ENCODE measurements at places on chromosomes 4 and X.

DNA sequence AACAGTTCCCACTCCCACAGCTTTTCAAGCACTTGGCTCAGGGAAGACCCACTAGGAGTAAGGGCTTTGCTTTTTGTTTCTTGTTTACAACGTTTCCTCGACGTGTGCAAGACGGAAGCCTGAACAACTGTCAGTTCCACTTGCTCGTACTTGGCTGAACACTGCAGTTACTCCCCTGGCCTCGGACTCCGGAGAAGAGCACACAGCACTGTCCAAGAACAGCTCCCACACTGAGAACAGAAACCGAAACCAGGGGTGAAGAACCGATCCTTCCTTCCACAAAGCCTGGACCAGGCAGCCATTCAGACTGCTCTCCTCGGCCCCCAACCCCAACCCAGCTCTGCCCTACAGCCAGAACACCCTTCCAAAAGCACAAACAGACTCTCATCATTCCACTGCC is 25.5 kb downstream of the IRF2 start:
- DNase-seq: peak; percentile 14

- no peak for DNase-seq
Observed at GRCh38 chr4:108884596-108884995, 121.7 kb upstream of the ETNPPL start.

DNA sequence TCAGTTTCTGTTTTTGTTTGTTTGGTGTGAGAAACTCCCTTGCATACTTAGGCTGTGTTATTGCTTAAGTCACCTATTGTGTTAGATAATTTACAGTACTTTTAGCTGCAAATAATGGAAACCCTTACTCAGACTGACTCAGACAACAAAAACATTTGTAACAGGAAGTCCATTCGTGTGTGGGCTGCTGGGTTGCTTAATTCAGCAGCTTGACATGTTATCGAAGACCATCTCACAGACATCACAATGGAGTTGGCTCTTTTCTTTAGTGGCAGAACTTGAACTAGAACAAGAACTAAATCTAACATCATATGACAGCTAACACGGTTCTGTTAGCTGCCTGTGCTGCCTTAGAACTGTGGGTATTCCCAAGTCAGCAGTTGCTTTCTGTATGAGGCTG is 9.9 kb upstream of the GABRE start:
- peak; percentile 78 for DNase-seq

GRCh38 chr4:159564615-159565014 is 461.7 kb downstream of the RAPGEF2 start:
- no peak for DNase-seq

DNA sequence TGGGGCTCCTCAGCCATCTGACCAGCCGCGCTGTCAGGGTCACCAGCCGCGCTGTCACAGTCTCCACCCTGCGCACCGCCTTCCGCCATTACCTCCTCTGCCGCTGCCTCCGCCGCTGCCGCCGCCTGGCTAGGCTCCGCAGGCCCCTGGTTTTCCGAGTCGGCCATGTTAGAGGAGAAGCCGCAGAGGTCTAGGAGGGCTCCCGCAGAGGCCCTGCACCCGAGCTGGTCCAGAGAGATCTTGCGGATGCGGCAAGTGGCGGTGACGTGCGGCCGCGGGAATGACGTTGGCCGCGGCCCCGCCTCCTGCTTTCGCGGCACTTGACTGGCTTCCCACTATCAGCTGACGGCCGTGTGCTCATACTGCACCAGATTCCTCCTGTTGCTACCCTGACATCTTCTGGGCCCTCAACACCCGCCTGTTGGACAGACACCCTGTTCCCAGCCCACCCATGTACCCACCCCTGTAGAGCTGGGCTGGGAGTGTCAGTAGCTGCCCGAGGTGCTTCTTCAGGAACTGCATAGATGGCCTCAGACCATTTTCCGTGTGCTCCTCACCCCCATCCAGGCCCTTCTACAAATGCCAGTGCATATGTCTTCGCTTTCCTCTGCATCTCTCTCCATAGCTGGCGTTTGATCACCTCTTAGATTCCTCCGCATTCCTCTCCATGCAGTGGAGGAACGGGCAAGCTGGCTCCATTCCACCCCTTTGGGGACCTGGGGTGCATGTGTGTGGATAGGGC is at the start of gene NAP1L5:
Gene NAP1L5, minus strand, starts transcription at position 242 of the 742 bp plus-strand sequence. Its CDS starts 75 bp downstream, at position 167.
- peak; percentile 55 for DNase-seq

DNA sequence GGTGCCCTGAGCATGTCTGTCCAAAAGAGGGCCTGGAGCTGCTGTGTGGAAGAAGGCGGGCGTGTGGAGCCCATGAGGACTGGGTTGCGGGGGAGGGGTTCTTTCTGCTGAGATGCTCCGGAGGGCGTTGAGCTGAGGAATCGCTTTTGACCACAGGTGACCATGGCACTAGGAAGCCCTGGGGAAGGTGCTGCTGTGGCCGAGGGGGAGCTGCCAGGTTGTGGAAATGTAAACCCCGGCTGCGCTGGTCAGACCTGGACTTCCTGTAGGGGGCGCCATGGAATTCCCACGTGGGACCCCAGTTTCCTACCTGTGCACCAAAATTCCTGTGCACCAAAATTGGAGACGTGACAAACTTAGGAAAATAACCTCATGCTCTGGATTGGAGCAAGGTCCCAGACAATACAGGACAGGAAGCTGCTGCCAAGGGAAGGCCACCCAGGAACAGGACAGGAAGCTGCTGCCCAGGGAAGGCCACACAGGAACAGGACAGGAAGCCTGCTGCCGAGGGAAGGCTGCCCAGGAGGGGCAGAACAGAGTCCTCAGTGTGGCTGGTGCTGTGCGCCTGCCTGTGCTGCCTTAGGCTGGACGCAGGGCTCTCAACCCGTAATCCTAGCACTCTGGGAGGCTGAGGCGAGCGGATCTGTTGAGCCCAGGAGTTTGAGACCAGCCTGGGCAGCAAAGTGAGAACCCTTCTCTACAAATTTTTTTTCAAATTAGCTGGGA is 28.4 kb upstream of the UVSSA start:
- DNase-seq: no peak

GRCh38 chr4:6746721-6747293 is 30.8 kb downstream of the BLOC1S4 start:
- no peak for DNase-seq

- no peak for DNase-seq
Observed at GRCh38 chrX:15856636-15857035, 2.0 kb upstream of the AP1S2 start.

DNA sequence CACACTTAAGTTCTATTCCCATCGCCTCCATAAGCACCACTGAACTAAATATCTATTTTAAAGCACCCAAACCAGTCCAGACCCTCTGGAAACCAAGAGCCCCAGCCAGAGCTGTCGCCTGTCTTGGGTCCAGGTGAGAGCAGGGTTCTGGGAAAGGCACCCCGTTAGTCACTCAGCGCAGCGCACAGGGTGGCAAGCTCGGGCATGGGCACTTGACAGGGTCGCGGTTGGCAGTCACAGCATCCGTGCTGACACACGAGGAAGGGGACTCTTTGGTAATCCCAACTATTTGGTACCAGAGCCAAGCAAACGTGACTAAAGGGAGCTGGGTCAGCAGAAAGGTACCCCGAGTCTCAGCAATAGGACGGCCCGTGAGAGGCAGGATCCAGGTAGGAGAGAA is 24.3 kb upstream of the ETNPPL start:
- no peak for DNase-seq

- no peak for DNase-seq
Observed at GRCh38 chr4:152301381-152301780, 234.5 kb downstream of the FBXW7 start.

DNA sequence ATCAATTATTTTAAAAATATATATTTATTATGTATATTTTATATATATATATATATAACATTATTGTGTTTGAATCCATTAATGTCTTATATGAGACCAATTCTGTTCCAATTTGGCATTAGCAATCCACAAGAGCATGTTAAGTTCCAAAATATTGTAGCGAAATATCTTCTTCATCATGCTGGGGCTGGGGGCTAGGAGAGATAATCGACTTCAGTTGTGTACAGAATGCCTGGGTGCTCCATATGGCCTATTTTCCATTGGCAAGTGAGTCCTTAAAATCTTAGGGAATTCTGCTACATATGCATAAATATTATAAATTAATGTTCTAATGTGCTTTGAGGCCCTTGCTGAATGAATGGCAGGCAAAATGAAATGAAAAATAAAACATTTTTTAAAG is 117.7 kb downstream of the PCDH7 start:
- DNase-seq: no peak

DNA sequence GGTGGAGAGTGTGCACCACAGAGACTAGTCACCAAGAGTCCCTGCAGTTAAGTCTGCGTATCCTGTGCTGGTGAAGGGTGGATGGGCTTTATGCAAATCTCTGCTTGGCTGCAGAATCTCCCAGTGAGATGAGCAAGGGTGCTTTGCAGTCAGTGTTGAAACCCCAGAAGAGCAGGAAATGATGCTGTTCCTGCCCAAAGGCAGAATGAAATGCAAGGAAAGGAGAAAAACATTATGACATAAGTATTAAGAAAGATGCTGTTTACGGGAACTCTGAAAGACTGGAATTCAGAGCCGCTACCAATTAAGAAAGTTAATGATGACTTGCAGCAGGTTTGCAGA is 25.4 kb upstream of the ACSL1 start:
- peak; percentile 62 for DNase-seq

GRCh38 chrX:79181401-79181800 is 36.9 kb downstream of the GPR174 start:
- no peak for DNase-seq

DNA sequence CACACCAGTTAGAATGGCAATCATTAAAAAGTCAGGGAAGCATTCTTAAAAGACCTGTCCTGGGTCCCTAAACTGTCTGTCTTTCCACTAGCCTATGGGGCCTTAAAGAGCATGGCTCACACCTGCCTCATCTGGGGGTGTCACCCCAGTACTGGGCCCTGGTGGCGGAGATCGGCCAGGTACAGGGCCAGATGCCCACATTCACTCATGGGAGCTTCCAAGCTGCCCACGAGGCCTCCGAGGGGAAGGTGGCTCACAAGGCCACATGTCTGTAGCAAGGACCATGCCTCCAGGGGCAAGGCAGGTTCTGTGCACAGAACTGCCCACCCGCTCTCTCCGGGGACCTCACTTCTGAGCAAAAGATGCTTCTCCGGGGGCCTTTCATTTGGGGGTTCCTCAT is 55.5 kb upstream of the AFAP1 start:
- DNase-seq: no peak

- peak; percentile 68 for DNase-seq
Observed at GRCh38 chrX:153400146-153401132, 711 bp downstream of the PNMA6E start.

DNA sequence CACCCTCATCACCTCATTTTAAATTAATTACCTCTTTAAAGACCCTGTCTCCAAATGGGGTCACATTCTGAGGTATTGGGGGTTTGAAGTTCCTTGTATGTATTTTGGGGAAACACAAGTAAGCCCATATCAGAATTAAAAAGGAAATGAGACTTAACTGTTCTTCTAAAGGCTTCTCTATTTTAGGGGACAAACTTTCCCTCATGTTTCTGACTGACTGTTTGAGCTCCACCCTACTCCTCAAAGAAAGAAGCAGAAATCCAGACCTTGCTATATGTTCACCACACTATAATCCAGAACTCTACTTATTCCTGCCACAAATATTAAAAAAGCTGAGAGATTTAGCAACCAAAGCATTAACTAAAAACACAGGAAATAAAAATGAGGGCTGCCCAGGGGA is 258.8 kb downstream of the ARHGAP24 start:
- no peak for DNase-seq

GRCh38 chr4:152269448-152270191 is 266.3 kb downstream of the FBXW7 start:
- DNase-seq: no peak

DNA sequence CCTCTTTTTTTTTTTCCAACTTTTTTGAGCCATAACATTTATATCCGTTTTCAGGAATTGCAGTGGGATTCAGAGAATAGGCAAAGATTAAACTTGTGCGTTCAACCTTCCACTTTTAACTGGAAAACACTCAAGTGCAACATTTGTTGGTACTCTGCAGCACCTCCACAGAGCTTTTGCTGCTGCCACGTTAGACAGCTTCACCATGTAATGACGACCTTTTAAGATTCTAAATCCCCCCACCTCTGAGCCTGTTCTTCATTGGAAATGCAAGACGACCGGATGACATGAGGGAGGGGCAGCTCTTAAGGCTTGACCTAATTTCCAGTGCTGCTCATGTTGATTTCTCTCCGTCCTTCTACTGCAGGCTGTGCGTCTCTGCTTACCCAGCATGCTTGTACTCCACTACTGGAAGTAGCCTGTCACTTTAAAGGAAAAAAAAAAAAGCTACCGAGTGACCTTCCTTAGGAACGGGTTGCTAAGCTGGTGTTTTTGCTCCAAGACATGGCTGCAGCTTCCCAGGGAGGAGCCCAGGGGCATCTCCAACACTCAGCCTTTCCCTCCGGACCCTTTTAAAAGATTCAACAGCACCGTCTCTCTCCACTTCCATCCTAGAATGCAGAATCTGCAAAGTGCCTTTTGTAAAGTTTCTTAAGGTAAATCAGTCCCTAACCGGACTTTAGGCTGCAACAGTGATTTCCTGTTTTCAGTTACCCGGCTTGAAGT is at the start of gene CC2D2A:
Gene CC2D2A, plus strand, starts transcription at position 481 of the 726 bp plus-strand sequence. CDS start 6,051 bp downstream, outside the sequence.
- DNase-seq: no peak

- DNase-seq: no peak
Observed at GRCh38 chr4:139669890-139670289, 4.3 kb downstream of the MGST2 start.

DNA sequence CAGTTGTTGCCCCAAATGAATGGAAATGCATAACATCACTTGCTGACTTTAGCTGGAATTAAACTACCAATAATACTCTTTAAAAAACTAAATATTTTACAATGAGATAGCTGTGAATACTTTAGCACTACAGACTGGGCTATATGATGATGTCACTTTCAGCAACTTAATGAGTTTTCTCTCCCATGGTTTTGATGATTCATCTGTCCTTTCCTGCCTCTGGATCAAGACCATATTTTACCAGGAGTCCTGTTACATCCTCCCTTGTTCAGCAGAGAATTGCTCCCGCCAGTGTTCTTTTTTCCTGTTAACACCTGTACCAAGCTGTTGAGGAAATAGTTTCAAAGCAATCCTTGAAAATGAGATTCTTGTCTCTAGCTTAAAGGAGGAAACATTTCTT is 543.0 kb downstream of the SPRY1 start:
- DNase-seq: no peak

DNA sequence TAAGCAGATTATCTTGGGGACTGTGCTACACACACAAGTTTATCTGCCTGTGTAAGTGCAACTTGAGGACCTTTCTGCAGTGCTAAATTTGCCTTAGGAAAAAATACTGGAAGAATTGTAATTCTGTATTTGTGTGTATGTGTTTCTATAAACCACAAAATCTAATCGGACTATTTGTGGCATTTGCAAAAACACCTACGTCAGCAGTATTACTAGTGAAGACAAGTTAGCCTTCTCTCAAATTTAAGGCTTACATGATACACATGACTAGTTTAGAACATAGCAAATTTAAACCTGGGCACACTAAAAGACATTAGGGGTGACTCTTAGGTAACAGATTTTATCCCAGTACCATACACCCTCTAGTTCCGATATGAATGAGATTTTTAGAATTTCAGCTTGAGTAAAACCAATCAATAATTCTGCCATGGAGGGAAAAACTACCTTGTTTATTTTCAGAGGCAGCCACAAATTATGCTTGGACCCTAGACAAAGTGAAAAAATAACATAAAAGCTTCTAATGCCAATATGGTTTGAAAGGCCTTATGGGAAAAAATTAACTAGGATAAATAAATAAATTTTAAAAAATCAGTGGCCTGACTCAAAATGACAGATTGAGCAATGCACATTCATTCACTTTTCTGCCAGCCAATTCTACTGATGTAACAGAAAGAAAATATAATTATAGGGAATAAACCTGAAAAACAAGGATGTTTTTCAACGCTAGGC is 176.4 kb downstream of the SNCA start:
- DNase-seq: no peak

Measured in NB4 (cell line).